ENCODE measurements at places on chromosomes 6 and 20.

DNA sequence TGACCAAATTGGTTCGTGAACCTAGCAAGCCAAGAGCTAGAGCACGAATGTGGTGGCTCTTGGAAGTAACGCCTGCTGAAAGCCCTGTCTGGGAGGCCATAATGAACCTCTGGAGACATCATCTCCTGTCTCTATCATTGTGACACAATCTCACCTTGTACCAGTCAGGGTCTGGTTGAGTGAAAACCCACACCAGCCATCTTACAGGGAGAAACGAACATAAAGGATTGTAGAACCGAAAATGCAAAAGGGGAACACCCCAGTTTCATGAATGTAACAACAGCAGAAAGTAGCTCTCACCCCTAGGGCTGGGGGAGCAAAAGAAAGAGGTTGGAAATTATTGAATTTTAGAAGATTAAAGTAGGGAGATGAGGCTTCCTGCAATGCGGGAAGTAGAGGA lies 50.9 kb upstream of the TAB2 start:
- DNase-seq: no peak

DNA sequence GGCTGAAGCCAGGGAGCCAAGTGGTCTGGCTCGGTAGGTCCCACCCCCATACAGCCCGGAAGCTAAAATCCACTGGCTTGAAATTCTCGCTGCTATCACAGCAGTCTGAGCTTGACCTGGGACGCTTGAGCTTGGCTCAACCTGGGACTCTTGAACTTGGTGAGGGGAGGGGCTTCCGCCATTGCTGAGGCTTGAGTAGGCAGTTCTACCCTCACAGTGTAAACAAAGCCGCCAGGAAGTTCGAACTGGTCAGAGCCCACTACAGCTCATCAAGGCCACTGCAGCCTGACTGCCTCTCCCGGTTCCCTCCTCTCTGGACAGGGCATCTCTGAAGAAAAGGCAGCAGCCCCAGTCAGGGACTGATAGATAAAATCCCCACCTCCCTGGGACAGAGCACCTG lies 1337.7 kb downstream of the HACE1 start:
- DNase-seq: no peak

- DNase-seq: no peak
Observed at GRCh38 chr6:137246791-137247202, 27.6 kb upstream of the IFNGR1 start.

GRCh38 chr6:49513153-49513989 lies 13.6 kb downstream of the GLYATL3 start:
- no peak for DNase-seq

DNA sequence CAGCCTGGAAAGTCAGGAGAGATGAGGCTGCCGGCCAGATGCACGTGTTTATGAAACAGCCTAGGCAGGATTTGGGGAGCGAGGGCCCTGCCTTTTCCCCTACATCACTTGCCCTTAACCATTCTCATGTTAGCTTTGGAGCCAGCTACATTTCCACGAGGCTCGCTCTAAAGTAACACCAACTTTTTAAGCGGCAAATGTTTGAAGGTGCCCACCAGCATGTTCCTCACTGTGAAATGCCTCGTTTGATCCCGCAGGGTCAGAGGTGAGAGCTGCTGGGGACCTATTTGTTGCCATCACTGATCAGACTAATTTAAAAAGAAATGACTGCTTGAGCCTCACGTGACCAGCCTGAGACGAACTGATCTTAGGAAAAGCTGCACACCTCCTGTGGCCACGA lies 51.6 kb upstream of the DACT2 start:
- no peak for DNase-seq

GRCh38 chr6:125257351-125257750 lies 44.4 kb downstream of the HDDC2 start:
- no peak for DNase-seq

DNA sequence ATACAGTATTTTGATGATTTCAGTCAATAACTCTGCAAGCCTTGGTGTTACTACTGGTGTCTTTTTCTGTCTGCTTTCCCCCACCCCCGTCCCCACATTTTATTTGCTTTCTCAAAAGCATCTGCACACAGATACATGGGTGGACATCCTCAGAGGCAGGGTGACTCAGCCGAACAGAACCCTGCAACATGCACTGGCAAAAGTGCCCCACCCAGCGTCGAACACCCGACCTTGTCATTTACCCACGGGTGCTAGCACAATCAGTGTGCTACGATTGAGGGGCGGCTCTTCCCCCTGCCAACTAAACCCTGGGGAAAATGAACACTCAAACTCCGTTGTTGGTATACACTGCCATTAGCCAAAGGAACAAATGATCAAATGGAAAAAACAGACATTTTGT lies 115.9 kb upstream of the NAA20 start:
- no peak for DNase-seq

- no peak for DNase-seq
Observed at GRCh38 chr6:51585264-51585663, 502.1 kb downstream of the PKHD1 start.

- DNase-seq: no peak
Observed at GRCh38 chr20:32325706-32326503, 32.2 kb upstream of the ASXL1 start.

GRCh38 chr20:45407067-45407745 lies 883 bp upstream of the DBNDD2 start:
- DNase-seq: no peak

DNA sequence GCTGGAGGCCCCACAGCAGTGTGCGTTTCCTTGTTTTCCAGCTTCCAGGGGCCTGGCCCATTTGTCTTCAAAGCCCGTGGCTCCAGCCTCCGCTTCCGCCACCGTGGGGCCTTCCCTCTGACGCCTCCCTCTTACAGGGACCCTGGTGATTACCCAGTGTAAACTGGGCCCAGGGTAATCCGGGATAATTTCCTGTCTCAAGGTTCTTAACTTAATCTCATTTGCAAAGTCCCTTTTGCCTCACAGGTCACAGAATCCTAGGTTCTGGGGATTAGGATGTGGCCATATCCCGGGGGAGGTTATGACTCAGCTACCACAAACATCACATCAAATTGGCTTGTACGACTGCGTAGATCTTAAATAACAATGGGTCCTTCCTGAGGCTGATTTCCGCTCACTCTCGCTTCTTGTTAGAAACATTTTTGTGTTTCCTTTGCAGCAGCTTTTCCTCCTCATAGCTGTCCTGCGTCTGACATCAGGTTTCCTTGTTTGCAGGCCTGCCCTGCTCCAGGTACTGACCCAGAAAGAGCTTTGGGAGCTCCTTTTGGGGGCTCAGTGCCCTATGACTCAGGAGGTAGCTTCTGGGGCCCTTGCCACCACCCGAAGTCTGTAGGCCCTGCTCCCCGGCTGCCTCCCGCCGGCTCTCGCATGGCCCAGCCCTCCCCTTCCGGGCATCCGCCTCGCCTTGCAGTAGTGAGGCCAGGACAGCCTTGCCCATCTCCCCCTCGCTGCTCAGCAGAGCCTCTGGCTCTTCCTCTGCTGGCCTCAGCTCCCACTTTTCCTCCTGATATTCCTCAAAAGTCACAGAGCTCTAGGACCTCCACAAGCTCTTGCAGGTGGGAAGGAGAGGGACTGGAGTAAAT lies 100.5 kb downstream of the ERMARD start:
- no peak for DNase-seq

GRCh38 chr6:131657630-131658111 lies 20.6 kb downstream of the ENPP3 start:
- no peak for DNase-seq

DNA sequence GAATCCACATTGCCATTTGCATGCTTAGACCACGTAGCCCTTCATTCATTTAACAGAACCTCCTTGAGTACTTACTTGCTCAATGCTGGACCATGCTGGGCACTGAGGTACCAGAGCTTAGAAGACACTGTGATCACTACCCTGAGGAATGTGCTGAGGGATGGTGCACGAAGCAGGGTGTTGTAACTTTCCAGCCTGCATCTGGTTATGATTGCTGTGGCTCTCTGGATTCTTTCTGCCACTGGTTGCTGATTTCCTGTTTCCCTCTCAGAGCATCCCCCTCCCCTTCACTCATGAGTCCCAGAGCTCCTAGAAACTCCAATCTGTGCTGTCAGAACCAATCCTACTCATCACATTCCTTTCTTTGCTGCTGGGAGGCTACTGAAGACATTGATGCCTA lies 537.4 kb downstream of the PTPRT start:
- DNase-seq: no peak

- DNase-seq: no peak
Observed at GRCh38 chr20:32775336-32775991, 13.3 kb downstream of the DNMT3B start.

DNA sequence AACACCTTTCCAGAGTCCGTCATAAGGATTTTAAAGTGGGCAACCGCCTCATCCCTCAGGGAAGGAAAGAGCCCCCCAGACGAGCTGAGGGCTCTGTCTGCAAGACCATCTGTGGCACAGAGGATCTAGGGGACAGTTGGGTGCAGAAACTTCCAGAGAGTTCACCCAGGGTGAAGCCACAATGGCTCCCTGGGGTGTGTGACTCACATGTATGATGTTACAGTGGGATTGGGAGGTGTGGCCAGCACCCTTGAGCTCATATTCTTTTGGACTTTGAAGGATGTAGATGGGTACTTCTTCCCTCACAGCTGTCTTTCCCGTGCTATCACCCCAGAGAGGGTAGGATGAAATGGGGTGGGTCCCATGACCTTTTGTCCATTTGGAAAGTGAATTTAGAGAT lies 95.5 kb downstream of the NCR2 start:
- no peak for DNase-seq

Measured in foreskin melanocyte (primary cell).